ENCODE measurements at places on chromosomes 5 and 9.

DNA sequence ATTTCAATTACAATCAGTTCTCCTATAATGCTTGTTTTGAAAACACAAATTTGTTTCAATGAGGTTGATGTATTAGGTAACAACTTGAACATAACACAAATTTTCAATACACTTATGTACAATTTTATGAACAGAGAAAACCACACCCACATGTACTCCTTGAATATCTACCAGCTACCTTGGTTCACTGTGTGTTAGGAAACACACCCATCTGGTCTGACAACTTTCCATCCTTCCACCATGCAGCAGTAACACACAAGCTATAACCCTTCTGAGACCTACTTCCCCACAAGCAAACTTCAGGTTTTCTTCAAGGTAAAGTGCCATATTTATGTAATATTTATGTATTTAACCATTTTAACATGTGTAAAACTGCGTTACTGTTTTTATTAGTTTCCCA is 36.4 kb upstream of the UBQLN1 start:
- no peak for DNase-seq

DNA sequence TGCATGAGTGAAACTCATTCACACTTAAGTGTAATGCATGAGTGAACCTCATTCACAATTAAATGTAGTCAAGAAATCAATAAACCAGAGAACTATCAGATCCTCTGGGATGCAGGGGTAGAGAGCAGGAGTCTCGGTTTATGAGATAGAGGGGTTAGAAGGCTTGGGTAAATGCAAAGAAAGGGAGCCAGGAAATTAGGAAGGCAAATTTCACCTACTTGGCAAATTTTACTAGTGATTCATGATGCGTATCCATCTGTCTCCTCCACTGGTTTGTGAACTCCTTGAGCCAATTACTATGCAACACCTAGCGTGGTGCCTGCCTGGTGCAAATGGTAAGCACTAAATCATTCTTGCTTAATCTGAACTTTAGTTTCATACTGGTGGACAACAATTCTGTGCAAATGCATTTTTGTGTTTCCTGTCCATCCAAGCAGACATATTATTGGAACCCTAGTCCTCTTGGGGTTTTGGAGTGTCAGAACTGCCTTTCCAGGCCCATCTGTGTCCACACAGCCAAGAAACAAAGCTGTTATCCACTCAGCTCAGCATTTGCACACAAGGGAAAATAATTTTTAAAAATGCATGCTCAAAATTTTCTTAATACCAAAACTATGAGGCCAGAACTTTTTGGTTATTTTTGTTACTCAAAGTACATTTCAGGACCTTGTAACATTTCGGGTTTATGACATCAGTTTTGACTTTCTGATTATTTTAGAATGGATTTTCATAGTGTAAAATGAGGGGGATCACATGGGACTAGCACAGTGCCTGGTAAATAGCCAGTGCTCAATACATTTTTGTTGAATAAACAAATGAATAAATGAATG is 5.2 kb downstream of the HAPLN1 start:
- DNase-seq: no peak

DNA sequence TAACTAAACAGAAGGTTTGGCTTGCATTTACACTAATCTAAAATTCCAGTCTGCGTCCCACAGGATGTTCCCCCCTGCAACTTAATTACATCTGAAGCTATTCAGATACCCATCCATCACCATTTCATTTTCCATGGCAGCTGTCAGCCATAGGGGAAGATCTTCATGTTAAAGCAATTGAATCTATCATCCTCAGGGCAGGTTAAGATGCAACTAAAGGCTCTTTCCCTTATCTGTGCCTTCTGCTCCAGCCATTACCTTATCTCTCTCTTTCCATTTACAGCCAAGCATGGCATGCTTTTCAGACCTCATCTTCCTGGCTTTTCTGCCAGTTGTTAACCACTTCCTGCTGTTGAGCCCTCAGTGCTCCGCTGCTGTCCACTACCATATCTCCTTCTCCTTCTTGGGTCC is 15.8 kb upstream of the HACD4 start:
- no peak for DNase-seq

DNA sequence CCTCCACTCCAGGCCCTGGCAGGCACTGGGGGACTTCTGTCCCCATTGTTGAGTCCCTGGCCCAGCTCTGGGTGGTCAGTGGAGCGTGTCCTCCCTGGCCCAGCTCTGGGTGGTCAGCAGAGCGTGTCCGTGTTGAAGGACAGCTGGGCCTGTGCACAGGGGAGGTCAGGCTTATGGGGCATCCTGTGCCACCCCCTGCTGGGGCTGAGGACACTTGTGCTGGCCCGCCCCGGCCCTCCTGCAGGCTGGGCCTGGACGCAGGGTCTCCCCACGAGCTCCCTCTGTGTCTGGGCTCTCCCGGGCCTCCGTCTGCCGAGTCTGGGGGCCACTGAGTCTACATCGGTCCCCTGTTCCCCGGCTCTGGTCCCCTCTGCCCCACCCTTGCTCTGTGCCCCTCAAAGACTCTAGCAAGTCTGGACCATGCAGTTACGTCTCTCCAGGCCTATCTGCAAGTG is 11.5 kb upstream of the CLIC3 start:
- no peak for DNase-seq

DNA sequence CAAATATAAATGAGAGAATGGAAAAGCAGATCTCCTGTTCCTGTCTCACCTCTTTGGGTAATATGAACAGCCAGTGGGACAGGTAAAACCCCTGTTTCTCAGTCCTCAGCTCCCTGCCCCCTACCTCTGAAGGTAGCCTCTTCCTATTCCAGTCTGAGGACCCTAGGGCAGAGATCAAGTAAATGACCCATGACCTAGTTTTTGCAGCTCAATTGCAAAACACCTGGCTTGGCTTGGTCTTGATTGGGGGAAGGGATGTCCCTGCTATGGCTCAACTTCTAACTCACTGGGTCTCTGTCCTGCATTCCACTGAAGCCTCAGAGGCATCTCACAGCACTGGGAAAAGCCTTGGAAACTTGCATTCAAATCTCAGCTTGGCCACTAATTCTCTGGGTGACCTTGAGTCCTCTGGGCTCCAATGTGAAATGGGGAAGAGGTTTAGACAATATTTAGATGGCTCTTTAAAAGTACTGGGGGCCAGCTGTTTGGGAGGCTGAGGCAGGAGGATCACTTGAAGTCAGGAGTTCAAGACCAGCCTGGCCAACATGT is 1.6 kb upstream of the GALT start:
- no peak for DNase-seq

DNA sequence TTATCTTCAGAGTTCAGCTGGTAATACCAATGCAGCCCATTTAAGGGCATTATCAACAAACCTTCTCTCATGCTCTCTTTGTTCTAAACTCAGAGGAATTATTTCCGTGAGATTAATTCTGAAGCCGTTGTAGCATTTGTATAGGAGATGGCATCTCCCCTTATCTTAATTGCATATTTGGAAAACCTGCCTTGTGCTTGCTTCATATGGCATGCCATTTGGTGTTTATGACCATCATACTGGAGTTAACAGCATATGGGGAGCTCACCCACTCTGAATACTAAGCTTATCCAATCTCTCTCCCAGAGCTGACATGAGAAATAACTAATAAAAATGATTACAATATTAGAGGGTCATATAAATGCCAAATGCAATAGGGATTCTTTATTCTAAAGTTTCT is 243.2 kb downstream of the BRINP1 start:
- DNase-seq: no peak

DNA sequence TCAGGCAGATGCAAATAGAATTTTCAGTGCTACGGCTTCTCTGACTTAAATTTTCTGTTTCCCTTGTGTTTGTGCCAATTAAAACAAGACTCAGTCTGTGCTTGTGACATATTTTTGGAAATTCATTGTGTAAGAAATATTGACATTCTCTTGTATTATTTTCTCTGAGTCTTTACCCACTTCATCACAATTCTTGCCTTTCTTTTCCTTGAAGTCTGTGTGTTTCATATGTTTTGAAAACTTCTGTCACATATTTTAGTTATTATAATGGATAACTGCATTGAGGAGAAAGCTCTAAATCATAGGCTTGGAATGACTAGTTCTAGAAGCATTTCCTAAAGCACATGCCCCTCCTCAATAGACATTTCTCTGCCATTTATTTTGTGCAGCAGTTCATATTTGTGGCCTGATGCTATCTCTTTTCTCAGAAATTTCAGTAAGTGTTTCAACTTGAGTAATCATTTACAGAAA is 206.6 kb downstream of the PALM2AKAP2 start:
- DNase-seq: no peak

DNA sequence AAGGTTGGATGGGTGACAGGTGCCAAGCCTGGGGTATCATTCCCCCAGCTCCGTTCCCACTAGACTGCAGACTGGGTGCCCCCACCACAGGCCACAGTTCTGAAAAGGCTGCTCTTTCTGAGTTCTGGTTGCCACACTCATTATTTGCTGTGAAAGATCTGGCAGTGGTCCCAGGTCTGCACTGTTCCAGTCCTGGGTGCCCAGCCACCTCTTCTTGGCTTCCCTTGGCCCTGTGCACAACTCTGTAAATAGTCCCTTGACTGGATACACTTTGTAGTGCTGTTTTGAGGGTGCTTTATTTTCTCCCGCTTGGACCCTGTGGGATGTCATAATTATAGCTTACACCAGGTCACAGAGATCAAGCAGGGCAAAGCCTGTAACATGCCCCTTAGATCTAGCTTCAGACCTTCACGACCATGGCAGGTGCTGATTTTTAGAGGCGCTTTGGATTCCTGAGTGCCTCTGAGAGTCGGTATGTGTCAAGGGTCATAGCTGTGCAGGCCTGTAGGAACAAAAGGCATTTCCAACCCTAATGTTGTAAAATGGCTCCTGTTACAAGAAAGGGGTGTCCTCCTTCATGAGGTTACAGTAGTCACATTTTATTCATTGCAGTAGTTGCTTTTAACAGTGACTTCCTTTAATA is 344.9 kb downstream of the ICE1 start:
- no peak for DNase-seq

DNA sequence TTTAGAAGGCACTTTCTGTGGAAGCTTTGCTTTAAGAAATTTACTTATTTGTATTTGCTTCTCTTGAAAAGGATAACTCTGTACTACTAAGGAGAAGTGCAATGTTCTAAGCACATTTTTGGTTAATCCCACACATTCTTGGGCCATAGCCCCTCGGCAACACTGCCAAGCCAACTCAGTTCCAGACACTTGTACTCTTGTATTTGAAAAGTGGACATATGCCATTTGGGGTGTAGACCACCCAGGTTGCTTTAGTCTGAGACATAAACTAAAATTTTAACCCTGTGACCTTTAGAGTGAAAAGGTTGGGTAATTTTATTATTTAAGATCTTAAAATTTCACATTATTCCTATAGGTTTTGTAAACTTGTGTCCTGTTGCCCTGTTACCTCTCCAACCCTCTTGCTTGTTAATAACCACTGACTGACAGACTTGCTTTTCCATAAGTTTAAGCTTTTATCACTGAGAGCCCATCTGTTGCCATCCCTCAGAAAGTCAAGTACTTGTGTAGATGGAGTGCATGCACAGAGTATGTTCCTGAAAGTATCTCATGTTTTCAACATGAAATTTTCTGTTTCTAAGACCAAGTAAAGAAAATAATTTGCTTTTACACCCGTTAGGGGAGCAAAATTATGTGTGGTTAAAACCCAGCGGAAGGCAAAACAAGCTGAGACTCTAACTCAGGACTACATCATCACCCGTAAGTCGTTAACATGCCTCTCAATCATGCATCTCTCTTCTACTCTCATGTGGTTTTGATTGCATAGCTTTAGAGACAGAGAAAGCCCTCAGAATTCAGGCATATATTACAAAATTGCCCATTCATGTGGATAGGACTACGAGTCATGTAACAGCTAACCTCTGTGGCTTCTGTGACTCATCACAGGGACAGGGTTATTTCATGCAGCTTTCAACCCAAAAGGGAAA is 117.3 kb downstream of the GDNF start:
- DNase-seq: peak; percentile 94

GRCh38 chr5:137582218-137582617 is 83.1 kb upstream of the SPOCK1 start:
- peak; percentile 79 for DNase-seq

DNA sequence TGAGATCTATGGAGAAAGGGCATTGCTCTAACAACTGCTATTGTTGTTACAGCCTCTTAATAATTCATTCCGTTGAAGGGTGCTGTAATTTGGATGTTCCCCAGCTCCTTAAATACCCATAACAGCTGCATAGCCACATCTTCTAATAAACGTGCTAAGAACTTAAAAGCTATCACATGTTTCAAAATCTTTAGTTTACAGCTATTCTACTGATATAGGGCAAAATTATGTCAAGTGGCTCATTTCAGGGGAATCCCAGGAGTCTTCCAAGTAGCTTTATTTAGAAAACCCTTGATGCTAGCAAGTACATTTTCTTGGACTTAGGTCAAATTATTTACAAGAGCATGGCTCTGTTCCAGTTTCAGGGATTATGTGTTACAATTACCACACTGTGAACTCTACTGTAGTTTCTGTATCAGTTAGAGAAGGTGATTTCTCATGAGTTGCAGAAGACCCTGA is 990.4 kb upstream of the ACO1 start:
- DNase-seq: no peak

- no peak for DNase-seq
Observed at GRCh38 chr9:108643731-108644510, 211.9 kb downstream of the ACTL7B start.

DNA sequence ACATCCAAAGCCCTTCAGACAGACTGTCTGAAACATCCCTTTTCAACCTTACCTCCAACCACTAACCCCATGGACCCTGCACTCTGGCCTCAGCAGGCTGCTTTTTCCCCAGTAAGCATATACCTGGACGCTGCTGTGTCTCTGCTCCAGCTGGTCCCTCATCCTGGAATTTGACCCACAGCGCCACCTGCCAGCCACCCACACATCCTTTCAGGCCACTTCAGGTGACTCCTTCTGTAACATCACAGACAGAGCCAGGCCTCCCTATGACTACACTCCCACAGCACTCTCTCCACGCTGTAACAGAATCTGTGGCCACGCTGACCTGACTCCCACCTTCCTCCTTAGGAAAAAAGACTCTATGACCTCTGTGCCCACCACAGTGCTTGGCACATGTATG is 3.4 kb downstream of the MGAT1 start:
- no peak for DNase-seq

GRCh38 chr5:145967296-145967695 is 30.9 kb downstream of the SH3RF2 start:
- no peak for DNase-seq

- no peak for DNase-seq
Observed at GRCh38 chr5:153520137-153520536, 29.7 kb downstream of the GRIA1 start.

DNA sequence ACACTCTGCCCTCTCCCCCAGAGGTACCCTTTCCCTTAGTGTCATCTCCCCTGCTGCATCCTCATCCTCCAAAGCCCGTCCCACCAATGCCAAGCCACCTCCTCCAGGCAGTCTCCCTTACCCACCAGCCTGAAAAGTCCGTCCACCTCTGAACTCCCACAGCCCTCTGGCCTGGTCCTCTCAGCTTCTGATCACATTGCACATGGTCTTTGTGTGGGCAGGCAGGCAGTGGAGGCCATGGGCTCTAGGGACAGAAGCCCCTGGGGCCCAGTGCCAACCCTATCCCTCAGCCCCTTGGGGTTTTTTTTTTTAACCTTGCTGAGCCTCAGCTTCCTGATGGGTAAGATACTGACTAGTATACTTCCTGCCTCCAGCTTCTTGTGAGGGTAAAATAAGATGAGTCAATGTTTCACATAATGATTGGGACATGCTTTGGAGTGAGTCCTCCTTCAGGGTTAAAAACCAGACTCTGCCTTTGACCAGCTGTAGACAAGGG is 19.4 kb downstream of the CSF1R start:
- DNase-seq: peak; percentile 85
